ENCODE measurements at places on chromosomes 3 and 15. TPM values are rescaled to one million over a fixed set of nuclear protein-coding genes. Genes with fewer than 3 reads are reported as not detected.
A peak's percentile ranks its signal among the peaks of the same experiment; 100 is the strongest.

DNA sequence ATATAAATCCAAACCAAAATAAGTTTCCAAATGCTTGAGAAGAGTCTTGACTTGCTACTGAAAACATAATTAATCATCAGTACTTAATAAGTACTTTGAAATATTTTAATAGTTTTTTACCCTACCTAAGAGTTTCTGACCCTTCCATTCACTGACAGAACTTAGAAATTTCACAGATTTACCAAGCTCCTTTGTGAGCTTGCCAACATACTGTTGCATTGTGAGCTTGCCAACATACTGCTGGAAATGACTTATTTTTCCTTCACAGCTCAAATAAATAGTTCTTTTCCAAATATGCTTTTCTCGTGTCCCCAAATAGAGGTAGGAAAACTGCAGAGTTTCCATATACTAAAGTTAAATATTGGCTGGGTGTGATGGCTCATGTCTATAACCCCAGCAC is 9.6 kb upstream of the AADAC start:
- DNase-seq, result no peak
- no peak overlapping the region for H3K4me3 ChIP-seq
- H3K4me1 ChIP-seq, result no peaks in the 10 kb centered on the region
- no peak overlapping the region for H3K27ac ChIP-seq
- H3K27me3 ChIP-seq, result no peaks in the 10 kb centered on the region
- H3K36me3 ChIP-seq, result no peaks in the 10 kb centered on the region

- H3K27me3 ChIP-seq, result no peaks in the 10 kb centered on the region
- H3K4me3 ChIP-seq, result no peak overlapping the region
- H3K4me1 ChIP-seq, result no peaks in the 10 kb centered on the region
- H3K36me3 ChIP-seq, result no peaks in the 10 kb centered on the region
- H3K27ac ChIP-seq, result no peak overlapping the region
These were observed 326.3 kb upstream of the TPRG1 start for GRCh38 chr3:188845514-188845913.

PLD1 gene
- total RNA-seq, result 70.7 TPM

ARL14 gene
- total RNA-seq, result 38.4 TPM

GRCh38 chr3:132643366-132643765 is 16.2 kb downstream of the ACAD11 start:
- no peaks in the 10 kb centered on the region for H3K27me3 ChIP-seq
- DNase-seq, result no peak
- H3K4me1 ChIP-seq, result no peaks in the 10 kb centered on the region
- no peak overlapping the region for H3K27ac ChIP-seq
- no peaks in the 10 kb centered on the region for H3K36me3 ChIP-seq
- no peak overlapping the region for H3K4me3 ChIP-seq

GRCh38 chr15:68991723-68992122 is 22.8 kb upstream of the NOX5 start:
- DNase-seq, result no peak
- H3K27ac ChIP-seq, result no peak overlapping the region
- H3K4me1 ChIP-seq, result no peaks in the 10 kb centered on the region
- no peak overlapping the region for H3K4me3 ChIP-seq

DNA sequence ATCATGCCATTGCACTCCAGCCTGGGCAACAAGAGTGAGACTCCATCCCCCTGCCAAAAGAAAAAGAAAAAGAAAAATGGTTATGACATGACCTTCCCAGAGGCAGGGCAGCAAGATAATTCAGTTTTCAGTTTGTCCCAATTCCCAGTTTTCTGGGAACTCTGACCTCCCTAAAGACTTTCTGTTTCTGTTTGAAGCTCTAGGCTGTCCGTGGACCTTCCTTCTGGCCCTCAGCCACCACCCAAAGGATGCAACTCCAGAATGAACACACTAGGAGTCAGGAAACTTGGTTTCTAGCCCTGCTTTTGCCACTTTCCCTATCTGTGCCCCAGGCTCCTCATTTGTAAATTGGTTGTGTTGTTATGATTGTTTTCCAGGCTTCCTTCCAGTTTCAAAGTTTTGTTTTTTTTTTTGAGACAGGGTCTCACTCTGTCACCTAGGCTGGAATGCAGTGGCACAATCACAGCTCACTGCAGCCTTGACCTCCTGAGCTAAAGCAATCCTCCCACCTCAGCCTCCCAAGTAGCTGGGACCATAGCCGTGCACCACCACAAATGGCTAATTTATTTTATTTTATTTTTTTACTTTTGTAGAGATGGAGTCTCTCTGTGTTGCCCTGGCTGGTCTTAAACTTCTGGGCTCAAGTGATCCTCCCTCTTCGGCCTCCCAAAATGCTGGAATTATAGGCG is 68.6 kb downstream of the CDC25A start:
- H3K27ac ChIP-seq, result peak overlapping the region; percentile 24
- peak; percentile 22 for DNase-seq
- H3K27me3 ChIP-seq, result no peaks in the 10 kb centered on the region

DNA sequence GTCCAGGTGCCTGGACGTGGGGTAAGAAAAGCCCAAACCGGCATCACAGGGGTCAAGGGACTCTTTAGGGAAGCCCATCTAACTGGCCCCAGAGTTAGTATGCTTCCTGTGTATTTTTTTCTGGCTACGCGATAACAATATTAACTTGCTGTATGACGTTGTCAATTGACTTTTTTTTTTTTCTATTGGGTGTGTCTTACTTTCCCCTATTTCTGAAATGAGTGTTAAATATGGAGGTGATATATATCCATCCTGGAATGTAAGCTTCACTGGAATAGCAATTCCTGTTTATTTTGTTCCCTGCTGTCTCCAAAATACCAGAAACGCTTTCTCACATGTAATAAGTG is 598 bp upstream of the GMNC start:
- DNase-seq, result no peak
- H3K27me3 ChIP-seq, result peaks cover 18% of the 10 kb centered on the region

RBPMS2 gene
- 27.7 TPM for total RNA-seq

MUC20 gene
- total RNA-seq, result 321 TPM

GRCh38 chr15:44084770-44085169 is 110.3 kb downstream of the FRMD5 start:
- DNase-seq, result no peak
- H3K4me1 ChIP-seq, result no peaks in the 10 kb centered on the region
- no peaks in the 10 kb centered on the region for H3K27me3 ChIP-seq

DNA sequence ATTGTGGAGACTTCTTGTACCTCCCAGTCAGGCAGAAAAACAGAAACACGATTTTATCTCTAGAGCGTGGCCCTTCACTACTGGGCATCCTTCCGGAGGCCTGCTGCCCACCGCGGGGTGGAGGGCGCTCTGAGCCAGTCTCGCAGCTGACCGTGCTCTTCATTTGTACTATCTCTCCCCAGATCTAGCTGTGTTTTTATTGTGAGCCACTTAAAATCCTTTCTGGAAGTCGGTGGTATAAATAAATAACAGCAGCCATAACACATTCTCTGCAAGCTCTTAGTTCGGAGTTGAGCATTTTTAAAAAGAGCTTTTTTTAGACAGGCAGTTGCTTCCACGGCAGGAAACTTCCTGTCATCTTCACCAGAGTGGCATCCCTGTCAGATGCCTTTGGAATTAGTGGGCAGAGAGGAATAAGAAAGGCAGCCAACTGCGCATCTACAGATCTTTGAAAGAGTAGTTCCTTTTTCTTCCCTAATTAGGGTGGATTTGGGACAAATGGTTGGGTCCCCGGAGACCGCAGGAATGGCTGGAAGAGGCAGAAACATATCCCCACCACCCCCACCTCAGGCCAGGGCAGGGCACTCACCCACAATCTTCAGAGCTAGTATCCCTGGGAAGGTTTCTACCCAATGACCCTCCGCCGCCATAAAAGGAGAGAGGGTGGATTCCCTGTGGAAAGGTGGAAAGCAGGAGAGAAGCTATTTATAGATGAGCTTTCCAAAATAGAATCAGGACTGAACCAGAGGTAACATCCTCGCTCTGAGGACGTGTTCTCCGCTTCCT is 91.1 kb downstream of the TOP2B start:
- H3K27ac ChIP-seq, result no peak overlapping the region
- no peaks in the 10 kb centered on the region for H3K4me1 ChIP-seq
- H3K36me3 ChIP-seq, result no peaks in the 10 kb centered on the region
- no peak overlapping the region for H3K4me3 ChIP-seq

DNA sequence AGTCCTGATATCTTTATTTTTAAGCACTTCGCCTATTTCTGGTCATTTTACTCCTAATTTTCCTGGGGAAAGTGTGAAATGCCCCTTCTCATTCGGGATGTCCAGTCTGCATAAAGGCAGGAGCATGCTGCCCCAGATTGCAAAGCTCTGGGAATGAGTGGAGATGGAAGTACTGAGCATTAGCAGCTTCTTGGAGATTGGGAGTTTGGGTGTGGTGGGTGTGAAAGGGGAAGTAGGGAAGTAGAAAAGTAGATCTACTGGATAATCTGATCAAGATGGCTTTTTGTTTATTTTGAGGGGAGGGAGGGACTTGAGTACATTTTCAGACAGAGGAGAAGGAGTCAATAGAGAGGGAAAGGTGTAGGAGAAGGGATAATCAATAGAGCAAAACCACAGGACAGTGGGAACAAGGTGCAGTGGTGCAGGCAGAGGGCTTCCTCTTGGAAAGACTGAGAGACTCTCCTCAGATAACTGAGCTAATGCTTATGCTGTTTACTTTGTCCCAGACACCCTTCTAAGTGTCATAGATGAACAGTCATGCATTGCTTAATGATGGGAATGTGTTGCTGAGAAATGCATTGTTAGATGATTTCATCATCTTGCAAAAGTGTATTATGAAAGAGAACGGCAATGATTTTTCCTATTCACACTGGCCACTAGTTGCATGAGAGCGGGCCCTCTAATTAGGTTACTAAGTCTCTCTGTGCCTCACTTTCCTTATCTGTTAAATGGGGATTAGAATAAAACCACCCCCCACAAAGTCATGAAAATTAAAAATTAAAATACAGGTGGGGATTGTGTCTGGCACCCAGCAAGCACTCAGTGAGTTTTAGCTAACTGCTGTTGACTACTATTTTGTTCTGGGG is 45.5 kb downstream of the PHLDB2 start:
- H3K27me3 ChIP-seq, result no peaks in the 10 kb centered on the region
- H3K36me3 ChIP-seq, result no peaks in the 10 kb centered on the region
- H3K27ac ChIP-seq, result peak overlapping the region; percentile 64
- no peak for DNase-seq
- peaks cover 6% of the 10 kb centered on the region for H3K4me1 ChIP-seq

- H3K4me1 ChIP-seq, result no peaks in the 10 kb centered on the region
- no peaks in the 10 kb centered on the region for H3K27me3 ChIP-seq
- H3K4me3 ChIP-seq, result no peak overlapping the region
- H3K27ac ChIP-seq, result no peak overlapping the region
- no peak for DNase-seq
These were observed 262.1 kb upstream of the SATB1 start for GRCh38 chr3:18687286-18687685.

MAP4 gene
- 94.2 TPM for total RNA-seq

CDHR4 gene
- total RNA-seq, result not detected

ANXA2 gene
- total RNA-seq, result 718 TPM

- no peaks in the 10 kb centered on the region for H3K36me3 ChIP-seq
- H3K27me3 ChIP-seq, result no peaks in the 10 kb centered on the region
- no peak overlapping the region for H3K27ac ChIP-seq
- DNase-seq, result no peak
- H3K4me3 ChIP-seq, result no peak overlapping the region
These were observed 317.0 kb downstream of the VGLL3 start for GRCh38 chr3:86673991-86674390.

SLC51B gene
- 150 TPM for total RNA-seq

DNA sequence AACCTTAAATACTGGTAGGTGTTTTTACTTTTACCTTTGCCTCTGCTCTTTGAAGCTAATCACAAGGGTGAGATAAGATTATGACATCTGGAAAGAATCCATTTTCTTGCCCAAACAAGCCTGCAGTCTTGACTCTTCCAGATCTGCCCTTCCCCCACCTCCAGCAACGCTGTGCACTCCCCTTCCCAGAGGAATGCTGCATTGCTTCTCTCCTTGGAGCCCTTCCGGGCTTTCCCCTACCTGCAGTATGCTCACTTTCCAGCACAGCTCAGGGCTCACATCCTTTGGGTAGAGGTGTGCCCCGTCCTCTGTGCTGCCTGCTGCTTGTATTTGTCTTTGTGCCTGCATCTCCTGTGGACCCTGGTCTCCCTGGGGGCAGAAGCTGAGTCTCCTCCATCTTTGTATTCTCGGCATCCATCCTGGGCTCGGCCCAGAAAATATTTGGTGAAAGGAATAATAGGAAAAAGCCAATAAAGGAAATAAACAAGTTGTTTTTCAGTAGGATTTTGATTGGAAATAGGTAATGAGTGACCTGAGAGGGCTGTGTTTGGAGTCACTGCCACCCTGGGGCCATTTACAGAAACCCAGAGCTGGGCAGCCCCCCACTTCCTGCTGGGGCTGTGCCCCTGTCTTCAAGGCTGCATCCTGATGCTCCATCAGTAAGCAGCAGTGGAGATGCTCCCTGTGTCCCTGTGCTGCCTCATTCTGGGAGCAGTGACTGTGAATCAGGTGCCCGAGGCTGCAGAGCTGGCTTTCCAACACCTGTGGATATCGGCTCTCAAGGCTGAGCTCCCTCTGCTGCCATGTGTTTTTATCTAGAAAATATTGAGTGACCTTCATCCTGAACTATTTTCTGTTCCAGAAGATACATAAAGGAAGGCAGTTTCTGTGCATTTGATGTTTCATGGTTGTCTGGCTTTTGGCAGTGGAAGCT is 117.5 kb downstream of the EEFSEC start:
- no peaks in the 10 kb centered on the region for H3K4me1 ChIP-seq
- DNase-seq, result no peak
- no peak overlapping the region for H3K27ac ChIP-seq
- H3K4me3 ChIP-seq, result no peak overlapping the region

DNA sequence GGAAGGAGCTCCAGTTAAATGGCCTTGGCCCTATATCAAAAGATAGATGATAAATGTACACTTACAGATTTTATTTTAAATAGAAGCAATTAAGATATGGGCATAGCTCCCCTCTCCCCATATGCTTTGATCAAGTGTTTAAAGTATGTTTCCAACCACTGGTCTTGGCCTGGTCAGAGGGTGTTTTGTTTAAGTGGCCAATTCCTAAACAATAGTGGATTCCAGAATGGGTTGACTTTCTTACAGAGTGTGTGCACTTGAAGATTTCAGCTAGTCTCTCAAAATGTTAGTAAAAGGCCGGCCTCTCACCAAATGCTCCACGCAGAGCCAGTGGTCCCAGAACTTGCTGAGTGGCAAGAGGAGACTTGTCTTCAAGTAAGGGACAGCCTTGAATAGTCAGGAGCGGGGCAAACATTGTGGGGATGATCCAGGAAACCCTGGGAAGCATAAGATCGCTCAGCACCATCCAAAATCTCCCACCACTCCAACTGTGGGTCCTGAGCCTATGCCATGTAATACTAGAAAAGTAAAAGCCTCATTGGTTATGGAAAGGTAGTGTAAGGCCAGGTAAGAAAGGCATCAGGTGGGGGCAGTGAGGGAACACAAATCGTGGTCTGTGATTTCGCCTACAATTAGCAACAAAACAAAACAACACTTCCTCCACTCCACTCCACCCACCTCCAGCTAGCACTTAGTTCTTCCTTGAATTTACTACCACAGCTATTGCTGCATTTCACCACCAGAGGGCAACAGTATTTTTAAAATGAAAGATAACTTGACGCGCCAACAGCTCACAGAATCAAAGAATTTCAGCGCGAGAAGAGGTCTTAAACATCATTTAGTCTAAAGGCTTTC is 4.8 kb downstream of the RARRES1 start:
- DNase-seq, result peak; percentile 64
- H3K27ac ChIP-seq, result peak overlapping the region; percentile 89
- H3K36me3 ChIP-seq, result no peaks in the 10 kb centered on the region
- H3K4me1 ChIP-seq, result peaks cover 72% of the 10 kb centered on the region
- H3K27me3 ChIP-seq, result no peaks in the 10 kb centered on the region
